ENCODE measurements at places on chromosomes 16 and 17.

GRCh38 chr17:19507775-19508576 is 25.7 kb upstream of the SLC47A1 start:
- peak; percentile 85 for DNase-seq

DNA sequence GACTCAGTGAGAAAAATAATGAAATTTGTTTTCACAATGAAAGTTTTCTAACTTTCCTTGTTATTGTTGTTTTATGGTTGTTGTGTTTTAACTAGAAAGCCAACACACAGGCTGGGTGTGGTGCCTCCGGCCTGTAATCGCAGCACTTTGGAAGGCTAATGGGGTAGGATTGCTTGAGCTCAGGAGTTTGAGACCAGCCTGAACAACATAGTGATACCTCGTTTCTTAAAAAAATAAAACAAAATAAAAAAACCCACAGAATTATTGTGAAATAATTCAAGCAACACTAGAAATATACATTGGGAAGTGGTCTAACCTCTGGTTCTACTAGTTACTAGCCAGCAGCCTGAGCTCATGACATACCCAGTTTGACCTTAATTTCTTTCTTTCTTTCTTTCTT is 630 bp downstream of the MILR1 start:
- DNase-seq, result no peak

DNA sequence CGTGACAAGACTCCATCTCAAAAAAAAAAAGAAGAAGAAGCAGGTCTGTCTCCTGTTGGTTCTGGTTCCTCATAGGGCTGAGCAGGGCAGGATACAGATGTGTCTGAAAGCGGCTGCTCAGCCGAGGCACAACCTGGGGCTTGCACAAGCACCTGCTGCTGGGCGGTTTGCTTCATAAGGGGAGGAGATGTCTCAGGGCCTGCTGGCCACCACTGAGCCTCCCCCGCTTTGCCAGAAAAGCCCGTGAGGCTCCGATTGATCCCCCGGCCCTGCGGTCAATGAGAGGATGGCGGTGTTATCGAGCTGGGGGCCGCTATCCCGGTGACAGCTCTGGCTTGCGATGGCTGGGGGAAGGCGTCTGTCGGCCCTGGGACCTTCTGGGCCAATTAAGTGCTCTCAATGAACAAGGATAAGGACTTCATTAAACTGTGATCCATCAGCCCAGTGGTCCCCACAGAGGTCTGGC is 162.0 kb downstream of the SDK2 start:
- no peak for DNase-seq

DNA sequence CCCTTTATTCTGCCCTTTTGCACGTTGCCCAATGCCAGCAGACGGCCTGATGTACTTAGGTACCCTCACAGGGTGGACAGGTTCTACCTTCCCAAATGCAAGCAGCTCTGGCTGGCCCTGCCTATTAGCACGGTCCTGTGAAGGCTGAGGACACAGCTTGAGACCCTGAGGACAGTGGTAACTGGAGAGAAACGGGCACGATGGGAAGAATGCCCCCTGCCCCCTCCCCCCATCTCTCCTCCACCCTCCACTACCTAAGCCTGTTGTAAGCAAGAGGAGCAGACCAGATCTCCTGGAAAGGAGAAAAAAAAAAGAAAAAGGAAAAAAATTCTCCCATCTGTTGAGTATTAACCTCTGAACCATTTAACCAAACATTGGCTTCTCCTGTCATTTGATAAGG is 34.1 kb downstream of the MEOX1 start:
- DNase-seq, result no peak

GRCh38 chr16:79177018-79177417 is 423.5 kb downstream of the MAF start:
- no peak for DNase-seq

DNA sequence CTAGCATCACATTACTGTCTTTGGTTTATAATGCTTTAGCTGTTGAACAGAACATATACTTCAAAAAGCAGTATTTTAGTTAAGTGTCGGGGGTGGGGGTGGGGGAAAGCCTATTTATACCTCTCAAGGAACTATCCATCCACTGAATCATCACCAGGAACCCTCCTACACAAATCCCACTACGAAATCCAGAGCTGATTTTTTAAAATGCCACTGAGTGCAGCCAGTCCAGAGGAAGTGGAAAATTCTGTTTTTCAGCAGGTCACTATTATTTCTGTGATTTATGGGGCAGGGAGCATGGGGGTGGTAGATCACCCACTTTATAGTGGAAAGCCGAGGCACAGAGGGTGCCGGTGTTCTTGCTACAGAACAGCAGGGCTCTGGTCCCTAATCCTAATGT is 284.1 kb downstream of the SOX9 start:
- DNase-seq, result no peak

DNA sequence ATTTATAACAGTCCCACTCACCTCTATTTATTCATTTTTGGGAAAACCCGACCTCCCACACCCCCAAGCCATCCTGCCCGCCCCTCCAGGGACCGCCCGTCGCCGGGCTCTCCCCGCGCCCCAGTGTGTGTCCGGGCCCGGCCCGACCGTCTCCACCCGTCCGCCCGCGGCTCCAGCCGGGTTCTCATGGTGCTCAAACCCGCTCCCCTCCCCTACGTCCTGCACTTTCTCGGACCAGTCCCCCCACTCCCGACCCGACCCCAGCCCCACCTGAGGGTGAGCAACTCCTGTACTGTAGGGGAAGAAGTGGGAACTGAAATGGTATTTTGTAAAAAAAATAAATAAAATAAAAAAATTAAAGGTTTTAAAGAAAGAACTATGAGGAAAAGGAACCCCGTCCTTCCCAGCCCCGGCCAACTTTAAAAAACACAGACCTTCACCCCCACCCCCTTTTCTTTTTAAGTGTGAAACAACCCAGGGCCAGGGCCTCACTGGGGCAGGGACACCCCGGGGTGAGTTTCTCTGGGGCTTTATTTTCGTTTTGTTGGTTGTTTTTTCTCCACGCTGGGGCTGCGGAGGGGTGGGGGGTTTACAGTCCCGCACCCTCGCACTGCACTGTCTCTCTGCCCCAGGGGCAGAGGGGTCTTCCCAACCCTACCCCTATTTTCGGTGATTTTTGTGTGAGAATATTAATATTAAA is 638 bp upstream of the TMEM88 start:
- no peak for DNase-seq

DNA sequence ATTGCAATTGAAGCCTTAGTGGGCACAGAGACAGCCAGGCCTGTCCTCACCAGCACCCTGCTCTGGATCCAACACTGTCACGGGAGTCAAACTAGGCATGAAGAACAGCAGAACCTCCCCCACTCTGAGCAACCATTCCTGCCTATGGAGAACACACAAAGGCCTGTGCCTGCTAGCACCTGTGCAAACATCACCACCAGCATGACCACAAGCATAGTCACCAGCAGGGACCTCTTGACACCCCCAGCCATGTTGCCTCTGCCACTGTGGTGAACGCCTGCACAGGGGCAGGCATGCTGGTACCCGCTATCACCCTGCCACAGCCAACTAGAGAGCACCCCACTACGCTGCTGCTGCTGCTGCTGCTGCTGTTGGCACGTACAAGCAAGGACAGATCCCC is 51.7 kb downstream of the CMC2 start:
- no peak for DNase-seq

DNA sequence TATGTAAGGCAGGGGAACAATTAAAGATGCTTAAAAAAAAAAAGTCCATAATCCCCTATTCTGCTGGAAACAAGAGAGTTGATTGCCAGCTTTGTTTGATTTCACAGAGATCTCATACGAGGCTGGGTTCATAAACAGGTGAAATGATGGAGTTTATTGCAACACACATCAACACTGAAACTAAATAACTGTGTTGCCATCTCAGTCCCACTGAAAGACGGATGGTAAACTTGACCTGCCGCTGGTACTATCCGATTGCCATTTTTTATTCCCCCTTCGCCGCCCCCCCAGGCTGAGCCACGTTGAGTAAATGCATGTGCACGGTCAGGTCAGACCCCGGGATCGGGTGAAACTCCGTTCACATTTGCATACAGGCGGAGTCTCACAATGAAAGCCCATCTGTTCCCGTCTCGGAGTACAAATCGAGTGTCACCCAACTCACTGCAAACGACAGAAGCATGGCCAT is 119.2 kb downstream of the SKAP1 start:
- DNase-seq, result no peak

DNA sequence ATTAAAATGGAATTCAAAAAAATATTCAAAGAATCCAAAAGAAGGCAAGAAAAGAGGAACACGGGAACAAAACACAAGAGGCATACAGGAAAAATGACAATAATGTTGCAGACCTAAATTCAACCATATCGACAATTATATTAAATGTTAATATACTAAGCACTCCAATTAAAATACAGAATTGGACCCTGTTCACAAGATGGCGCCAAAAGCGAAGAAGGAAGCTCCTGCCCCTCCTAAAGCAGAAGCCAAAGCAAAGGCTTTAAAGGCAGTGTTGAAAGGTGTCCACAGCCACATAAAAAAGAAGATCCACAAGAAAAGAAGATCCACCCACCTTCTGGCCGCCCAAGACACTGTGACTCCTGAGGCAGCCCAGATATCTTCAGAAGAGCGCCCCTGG is 6.3 kb upstream of the XAF1 start:
- DNase-seq, result no peak

DNA sequence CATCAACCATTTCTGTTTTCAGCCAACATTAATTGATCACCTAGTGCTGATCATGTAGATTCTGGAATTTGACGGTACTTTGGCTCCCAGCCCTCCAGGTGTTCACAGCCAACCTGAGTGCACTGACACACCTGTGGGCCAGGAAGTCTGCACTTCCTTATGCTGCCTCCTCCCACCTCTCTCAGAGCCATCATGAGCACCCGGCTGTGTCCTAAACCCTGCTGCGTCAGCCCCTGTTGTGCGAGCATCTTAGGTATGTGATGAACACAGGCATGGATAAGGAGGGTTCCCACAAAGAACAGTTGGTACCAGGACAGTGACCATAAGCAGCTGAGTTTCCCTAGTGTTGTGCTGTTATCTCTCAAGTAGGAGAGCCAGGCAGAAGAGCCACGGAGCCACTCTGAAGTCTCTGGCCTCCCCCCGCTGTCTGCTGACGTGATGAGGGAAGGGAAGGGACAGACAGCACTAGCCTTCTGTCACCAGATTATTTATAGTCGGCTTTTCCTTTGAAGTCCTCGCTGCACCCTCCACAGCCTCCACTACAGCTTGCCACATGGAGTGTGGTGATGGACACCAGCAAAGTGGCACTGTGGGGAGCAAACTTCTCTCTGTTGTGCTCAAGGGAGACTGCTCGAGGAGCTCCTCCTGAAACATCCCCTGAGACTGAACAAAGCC is 162.8 kb upstream of the ANKFN1 start:
- DNase-seq, result no peak

GRCh38 chr17:44297975-44298374 is 10.4 kb upstream of the RUNDC3A start:
- no peak for DNase-seq
